Peyer's patch (tissue), 4 donors: ENCODE measurements at places on chromosomes 2 and 18. TPM values are rescaled to one million over a fixed set of nuclear protein-coding genes. Genes with fewer than 3 reads are reported as not detected.

WDR7 gene
- 60.2 TPM for total RNA-seq

GRCh38 chr2:74292751-74293150 is 50.5 kb downstream of the SLC4A5 start:
- no peak for DNase-seq

GRCh38 chr2:3492951-3493614 is 26.2 kb downstream of the ADI1 start:
- no peak for DNase-seq

- DNase-seq, result no peak
These were observed 149.2 kb downstream of the FAM210A start for GRCh38 chr18:13577091-13577697.
